CD14-positive monocyte (primary cell): ENCODE measurements at places on chromosomes 5 and 9. TPM values are rescaled to one million over a fixed set of nuclear protein-coding genes. Genes with fewer than 3 reads are reported as not detected.

SLC1A1 gene
- not detected in 2 replicates for polyA plus RNA-seq

GRCh38 chr5:3002230-3002629 is 250.8 kb upstream of the IRX2 start:
- H3K4me3 ChIP-seq: no peak overlapping the region
- no peak overlapping the region for H3K27ac ChIP-seq
- no peak for DNase-seq

FCN1 gene
- polyA plus RNA-seq: 7,680 TPM

- no peaks in the 10 kb centered on the region for H3K36me3 ChIP-seq
- no peaks in the 10 kb centered on the region for H3K4me1 ChIP-seq
- H3K4me3 ChIP-seq: no peak overlapping the region
- H3K27me3 ChIP-seq: no peaks in the 10 kb centered on the region
- no peak overlapping the region for H3K27ac ChIP-seq
Measured at GRCh38 chr5:179297026-179297425, 48.2 kb downstream of the ADAMTS2 start.

FGFR4 gene
- polyA plus RNA-seq: not detected

DNA sequence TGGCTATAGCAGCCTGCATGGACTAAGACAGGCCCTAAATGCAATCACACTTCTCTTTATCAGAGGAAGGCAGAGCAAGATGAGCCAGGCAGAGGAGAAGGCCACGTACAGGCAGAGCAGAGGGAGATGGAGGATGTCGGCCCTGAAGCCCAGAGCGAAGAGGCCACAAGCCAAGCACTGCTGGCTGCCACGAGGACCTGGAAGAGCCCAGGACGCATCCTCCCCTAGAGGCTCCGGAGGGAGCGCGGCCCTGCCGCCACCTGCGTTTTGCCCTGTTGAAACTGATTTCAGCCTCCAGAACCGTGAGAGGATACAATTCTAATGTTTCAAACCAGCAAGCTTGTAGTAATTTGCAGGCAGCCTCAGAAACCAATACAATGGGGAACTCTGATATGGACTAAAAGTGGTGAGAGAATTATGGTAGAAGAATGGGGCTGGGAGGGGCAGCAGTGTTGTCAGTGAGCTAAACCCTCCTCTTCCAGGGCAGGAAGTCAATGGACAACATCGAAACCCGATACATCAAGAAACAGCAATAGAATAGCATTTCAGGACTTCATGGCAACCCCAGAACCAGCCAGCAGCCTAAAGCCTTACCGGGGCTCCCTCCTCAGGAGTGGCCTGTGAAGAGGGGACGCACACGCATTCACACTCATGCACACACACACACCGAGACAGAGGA is 32.6 kb downstream of the ADAMTS2 start:
- no peaks in the 10 kb centered on the region for H3K27me3 ChIP-seq
- H3K4me3 ChIP-seq: no peak overlapping the region
- H3K27ac ChIP-seq: no peak overlapping the region
- H3K36me3 ChIP-seq: no peaks in the 10 kb centered on the region

WDR38 gene
- polyA plus RNA-seq: not detected

GRCh38 chr5:179438461-179438860 is 93.2 kb upstream of the ADAMTS2 start:
- H3K4me3 ChIP-seq: no peak overlapping the region
- no peak overlapping the region for H3K27ac ChIP-seq
- no peaks in the 10 kb centered on the region for H3K4me1 ChIP-seq
- no peak for DNase-seq

GRCh38 chr5:170365011-170365410 is 24.2 kb downstream of the KCNMB1 start:
- H3K27ac ChIP-seq: peak overlapping the region; percentile 96
- no peaks in the 10 kb centered on the region for H3K36me3 ChIP-seq
- peaks cover 84% of the 10 kb centered on the region for H3K4me1 ChIP-seq
- DNase-seq: peak; percentile 32
